Fibroblast of skin of abdomen (primary cell): ENCODE measurements at places on chromosomes 4 and X.

- DNase-seq: no peak
These were observed 10.8 kb downstream of the PLAC1 start for GRCh38 chrX:134647477-134647877.

DNA sequence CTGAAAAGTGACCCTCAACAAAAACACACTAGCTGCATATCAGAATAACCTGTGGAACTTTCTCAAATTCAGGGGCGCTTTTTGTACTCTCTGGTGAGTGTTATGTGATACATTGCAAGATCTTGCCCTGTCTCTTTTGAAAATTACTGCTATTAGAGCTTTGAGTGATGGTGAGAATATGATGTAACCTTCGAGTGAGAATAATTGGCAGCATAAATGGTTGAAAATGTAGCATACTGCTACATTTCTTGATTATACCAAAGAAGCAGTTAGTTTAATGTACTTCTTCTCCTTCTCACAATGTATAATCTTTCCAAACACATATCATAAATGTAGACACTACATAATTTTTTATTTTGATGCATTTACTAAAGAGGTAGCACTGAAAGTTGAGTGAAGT, 882.9 kb downstream of the FSTL5 start:
- DNase-seq: no peak

DNA sequence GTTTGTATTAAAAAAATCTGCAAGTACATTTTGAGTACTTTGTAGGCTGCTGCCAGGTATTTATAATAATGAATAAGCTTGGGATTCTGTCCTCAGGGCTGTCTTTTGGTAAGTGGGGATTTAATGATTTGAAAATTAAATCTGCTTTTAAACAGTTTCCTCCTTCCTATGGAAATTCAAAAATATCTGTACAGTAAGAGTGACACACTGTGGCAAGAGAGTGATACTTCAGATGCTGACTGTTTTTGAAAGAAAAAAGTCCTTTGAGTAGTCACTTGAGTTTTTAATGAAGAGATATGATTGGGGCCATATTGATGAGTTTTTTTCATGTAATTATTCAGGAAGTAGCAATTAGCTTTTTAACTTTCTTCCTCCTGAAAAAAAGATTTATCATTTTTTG, 49.2 kb downstream of the SMARCAD1 start:
- DNase-seq: no peak

GRCh38 chr4:56958111-56958517, 19.3 kb downstream of the NOA1 start:
- peak; percentile 90 for DNase-seq

DNA sequence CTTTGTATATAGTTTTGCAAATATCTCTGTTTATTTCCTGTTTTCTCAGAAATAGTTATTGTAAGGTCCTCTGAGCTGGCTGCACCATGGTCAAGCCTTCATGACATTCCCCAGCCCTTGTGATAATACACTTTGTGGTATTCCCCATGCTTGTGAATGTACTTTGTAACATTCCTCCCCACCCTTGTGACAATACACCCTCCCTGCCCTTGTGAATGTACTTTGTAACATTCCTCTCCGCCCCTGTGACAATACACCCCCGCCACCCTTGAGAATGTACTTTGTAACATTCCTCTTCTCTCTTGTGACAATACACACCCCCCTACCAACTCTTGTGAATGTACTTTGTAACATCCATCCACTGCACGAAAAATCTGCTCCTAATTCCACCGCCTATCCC, 530.7 kb downstream of the CENPC start:
- DNase-seq: no peak

DNA sequence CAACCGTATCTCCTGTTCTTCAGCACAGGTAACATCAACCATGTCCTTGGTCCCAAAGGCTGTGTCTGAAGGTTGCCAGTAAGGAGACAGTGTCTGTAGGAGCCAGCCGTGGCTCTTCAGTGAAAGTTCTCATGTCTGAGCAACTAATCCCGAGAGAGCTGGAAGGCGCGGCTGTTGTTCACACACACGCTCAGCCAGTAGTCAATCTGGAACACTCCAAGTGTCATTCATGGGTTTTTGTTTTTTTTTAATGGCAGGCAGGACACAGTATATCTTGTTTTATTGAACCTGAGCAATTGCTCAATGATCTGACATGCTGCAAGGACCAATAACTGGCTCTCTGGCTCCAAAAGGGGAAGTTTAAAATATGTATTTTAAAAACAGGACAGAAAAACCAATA, 48.4 kb upstream of the MAP3K15 start:
- DNase-seq: no peak

- no peak for DNase-seq
These were observed 129.0 kb upstream of the KCNIP4 start for GRCh38 chr4:22077571-22077970.

DNA sequence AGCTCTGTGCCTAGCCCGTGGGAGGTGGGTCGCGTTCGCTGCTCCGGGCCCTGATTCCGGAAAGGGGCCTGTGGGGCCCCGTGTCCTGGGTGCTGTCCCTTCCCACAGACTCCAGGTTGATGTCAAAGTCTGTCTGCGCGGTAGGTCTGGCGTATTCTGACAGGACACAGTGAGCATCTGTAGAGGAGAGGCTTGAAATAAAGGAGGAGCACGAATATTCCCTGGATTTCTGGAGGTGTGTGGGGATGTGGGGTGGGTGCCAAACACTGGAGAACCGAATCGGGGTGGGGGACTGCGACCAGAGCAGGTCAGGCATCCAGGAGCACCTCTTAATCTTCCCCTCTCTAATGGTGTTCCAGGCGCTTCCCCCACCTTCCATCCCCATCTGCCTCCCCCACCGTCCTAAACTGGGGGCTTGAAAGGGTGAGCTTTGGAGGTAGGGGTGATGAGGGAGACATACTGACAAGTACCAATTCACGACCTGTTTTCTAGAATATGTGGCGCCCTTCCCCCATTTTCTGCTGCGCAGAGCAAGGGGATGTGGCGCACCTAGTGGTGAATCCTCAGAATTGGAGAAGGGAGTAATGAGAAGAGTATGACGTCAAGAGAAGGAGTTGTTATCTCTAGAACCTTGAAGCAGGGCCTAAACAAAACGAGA, 877 bp downstream of the GPRASP1 start:
- DNase-seq: peak; percentile 44

GRCh38 chrX:925652-926061, 286.8 kb downstream of the CRLF2 start:
- no peak for DNase-seq

- DNase-seq: no peak
These were observed 6.9 kb downstream of the SH3TC1 start for GRCh38 chr4:8205749-8206611.

DNA sequence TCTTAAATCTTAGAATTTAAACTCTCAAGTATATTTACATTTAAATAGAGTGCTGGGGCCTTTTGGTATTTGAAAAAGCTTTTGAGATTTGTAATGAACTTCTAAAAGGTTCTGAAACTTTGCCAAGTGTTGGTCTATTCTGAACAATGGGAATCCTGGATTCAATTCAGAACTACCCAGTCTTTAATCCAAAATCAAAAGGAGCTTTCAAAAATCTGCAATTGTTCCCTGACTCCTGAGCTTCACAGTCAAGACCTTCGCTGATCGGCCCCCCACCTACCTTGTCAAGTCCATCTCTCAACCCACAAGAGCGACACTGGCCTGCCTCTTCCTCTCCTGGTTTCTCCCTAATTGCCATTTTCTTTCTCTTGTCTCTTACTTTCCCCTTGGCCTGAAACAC, 666.1 kb upstream of the BOD1L1 start:
- DNase-seq: no peak

- DNase-seq: no peak
These were observed 138.9 kb upstream of the GIMD1 start for GRCh38 chr4:106507440-106507839.

DNA sequence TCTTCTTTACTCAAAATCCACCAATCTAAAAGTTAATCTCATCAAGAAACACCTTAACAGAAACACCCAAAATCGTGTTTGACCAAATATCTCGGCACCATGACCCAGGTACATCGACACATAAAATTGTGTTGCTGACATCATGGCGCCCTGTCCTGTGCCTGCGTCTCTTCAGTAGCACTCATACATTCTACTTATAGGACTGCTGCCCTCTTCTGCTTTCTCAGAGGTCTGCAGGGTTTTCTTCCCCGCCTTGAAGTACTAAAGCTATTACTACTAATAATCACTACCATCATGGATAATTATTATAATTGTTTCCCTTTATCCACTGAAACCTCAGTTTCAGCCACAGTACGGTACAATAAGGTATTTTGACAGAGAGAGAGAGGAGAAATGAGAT, 1403.1 kb upstream of the TENM3 start:
- DNase-seq: no peak

DNA sequence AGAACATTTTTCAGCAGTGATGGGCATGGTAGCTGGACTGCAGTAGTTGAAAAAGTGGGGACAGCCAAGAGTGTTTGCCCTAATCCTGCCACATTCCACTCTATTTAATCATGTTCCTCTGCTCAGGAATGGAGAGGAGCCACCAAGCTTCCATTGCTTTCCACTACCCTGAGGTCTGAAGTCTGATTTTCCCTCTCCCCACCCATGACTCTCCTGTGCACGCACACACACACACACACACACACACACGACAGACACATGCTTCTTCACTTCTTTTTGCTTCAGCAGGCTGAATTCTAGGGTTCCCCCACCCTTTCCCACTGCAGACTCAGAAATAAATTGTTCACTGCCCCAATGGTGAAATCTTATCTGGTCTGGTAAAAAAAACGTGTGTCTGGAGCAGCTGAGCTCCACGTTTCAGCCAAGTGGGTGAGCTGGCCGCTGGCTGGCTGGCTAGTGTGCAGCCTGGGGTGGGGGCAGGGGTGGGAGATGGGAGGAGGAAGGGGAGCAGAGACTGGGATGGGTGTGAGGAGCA, 142.7 kb upstream of the NALF2 start:
- DNase-seq: peak; percentile 83

GRCh38 chr4:156545003-156545785, 426.4 kb downstream of the PDGFC start:
- no peak for DNase-seq

- no peak for DNase-seq
These were observed 15.9 kb downstream of the USP53 start for GRCh38 chr4:119228406-119228805.

GRCh38 chr4:139651282-139652194, 14.1 kb upstream of the MGST2 start:
- peak; percentile 78 for DNase-seq

DNA sequence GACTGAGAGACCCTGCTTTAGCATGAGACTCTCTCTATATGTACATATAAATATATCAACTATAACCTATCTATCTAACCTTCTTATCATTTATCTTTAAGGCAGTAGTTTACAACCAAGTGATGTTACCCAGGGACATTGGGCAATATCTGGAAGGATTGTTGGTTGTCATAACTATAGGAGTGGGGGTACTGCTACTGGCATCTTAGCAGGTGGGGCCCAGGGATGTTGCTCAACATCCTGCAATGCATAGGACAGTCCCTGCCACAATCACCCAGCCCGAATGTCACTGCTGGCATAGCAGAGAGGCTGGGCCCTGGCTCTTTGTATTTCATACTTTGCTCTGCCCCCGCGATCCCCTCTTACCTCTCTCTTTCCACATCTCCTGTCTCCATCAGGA, 397.7 kb downstream of the IL15 start:
- no peak for DNase-seq

DNA sequence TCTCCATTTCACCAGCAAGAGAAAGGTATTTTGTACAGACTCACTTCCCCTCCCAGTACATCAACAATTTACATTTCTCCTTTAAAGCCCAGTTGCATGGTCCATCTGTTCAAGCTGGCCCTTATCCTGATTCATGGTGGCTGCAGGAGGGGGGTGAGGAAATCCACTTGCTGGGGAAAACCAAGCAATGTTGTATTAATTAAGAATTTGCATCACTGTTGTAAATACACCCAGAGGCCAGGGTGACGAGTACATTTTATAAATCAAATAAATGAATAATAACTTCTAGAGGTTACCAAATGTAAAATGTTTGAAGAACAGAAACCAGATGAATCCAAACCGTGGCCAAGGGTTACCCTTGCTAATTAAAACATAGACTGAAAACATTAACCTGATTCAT, 395.9 kb upstream of the INTU start:
- DNase-seq: peak; percentile 83

DNA sequence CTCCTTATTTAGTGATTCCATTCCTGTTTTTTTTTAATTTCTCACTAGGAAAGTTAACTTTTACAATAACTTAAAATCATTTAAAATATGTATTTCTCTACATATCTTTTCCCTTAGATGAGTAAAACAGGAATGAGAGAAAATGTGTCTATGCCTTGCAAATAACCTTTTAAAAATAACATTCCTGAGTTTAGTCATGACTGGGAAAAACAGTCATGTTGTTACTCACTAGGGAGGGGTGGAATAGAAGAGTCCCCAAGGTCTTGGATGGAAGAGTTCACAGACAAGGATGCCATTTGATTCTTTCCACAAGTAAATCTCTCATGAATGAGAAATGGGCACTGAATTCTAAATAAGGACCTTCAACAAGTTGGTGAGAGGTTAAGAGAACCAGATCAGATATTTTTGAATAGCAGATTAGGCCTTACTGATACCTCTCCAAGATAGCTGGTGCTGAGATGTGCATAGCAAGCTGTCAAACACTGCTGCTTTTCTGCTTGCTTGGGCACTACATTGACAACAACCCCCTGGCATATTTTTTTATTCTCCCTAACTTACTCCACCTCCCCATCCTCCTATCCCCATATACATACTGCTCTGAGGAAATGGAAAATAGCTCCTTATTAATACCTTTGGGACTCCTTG, 25.1 kb downstream of the UGDH start:
- DNase-seq: peak; percentile 74

DNA sequence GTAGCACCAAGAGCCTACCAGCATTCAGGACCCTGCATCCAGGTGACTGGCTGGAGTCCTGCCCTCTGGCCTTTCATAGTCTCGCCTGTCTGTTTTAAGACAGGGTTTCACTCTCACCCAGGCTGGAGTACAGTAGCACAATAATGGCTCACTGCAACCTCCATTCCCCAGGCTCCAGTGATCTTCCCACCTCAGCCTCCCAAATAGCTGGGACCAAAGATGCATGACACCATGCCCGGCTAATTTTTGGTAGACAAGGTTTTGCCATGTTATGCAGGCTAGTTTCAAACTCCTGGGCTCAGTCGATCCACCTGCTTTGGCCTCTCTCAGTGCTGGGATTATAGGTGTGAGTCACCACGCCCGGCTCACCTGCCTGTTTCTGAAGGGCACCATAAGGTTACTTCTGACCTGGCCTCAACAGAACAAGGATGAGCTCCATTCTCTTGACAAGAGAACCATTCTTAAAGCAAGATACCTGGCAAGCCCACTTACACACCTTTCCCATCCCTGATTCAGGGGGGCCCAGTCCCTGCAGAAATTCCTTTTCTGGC, 6.7 kb downstream of the RPS4X start:
- DNase-seq: no peak

DNA sequence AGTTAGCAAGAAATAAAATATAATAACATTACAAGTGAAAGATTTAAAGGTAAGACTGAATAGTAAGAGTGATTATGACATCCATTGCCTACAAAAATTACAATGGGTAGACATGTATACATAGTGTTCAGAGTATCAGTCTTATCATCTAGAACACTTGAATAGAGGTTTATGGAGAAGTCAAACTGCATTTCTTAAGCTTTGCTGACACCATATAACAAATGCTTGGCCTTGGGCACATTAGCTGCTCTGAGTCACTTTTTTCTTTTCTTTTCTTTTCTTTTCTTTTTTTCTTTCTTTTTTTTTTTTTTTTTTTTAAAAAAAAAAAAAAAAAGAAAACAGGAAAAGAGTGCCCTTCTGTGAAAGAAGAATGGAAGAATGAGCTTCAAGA, 220.0 kb downstream of the SPCS3 start:
- DNase-seq: no peak
